T47D (cell line): ENCODE measurements at places on chromosomes 5 and 9.
A peak's percentile ranks its signal among the peaks of the same experiment; 100 is the strongest.

DNA sequence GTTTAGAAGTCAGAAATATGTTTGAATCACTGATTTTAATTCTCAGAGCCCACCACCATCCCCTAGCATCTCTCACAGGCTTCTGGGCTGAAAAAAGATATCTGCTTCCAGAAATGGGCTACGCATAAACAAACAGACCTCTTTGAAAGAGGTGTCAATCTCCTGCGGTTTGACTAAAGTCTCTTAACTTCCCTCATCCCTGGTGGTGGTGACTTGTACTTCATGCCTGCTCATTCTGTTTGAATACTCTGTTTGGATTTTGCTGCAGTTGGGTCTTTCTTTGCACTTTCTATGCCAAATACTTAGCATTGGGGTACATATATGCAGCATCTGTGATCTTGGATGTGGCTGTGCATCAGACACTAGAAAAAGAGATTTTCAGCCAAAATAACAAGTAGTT, 157.2 kb upstream of the ATP10B start:
- no peak for DNase-seq

DNA sequence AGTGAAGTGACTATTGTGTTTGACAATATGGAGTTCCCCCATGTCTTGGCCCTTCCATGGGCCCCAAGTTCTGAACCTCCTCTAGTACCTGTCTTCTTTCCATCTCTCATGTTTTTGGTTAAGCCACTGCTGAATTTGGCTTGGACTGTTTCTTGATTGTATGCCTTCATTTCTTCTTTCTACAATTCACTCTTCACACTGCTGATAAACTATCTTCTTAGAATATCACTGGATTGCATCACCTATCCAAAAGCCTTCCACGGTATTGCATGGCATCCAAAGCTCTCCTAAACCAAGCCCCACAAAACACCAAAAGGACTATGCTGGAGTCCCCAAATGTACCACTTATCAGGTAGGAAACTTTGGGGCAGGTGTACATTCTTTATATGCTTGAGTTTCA, 4.3 kb upstream of the POC5 start:
- DNase-seq = no peak

DNA sequence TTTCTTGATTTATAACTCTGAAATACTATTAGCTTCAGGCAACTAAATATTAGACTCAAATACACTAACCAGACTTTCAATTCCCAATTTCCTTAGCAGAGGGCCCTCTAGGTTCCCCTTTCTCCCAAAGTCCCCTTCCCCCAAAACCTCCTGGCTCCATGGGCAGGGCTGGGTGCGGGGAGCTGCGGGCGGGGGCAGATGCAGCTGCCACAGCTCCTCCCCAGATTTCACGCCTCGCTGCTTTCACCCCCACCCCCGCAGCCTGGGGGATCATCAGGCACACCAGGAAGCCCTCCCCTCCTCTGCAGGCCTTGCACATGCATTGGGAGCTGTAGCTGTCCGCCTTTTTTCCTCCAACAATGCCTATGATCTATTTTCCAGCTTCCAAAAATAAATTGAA, 82.8 kb upstream of the SPATA31C2 start:
- no peak for DNase-seq

DNA sequence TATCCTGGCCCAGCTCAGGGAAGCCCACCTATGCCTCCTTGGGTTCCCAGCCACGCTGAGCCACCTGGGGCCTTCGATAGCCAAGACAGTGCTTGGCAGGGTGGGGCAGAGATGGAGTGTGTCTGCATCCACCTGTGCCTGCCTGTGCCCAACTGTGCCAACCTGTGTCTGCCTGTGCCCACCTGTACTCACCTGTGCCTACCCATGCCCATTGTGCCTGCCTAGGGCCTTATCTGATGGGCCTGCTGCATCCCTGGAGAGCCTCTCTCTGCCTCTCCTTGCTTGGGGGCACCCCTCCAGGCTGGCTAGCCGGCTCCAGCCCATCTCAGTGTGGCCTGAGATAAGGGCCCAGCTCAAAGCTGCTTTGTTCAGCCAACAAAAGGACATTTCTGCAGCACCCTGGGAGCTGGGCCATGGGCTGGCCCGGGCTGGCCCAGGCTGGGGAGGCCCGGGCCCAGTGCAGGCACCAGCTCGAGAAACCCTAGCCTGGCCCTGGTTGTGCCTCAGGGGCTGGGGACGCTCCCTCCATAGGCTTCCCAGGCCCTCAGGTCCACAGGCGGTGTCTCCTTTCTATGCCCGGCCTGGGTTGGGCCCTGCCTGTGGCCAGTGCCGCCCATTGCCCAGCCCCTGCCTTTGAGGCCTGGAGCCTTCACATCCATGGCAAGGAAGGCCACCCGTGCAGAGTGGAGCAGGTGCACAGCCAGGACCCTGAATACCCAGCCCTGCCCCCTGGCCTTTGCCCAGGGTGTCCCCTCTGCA, 37.3 kb upstream of the NOTCH1 start:
- DNase-seq = no peak

DNA sequence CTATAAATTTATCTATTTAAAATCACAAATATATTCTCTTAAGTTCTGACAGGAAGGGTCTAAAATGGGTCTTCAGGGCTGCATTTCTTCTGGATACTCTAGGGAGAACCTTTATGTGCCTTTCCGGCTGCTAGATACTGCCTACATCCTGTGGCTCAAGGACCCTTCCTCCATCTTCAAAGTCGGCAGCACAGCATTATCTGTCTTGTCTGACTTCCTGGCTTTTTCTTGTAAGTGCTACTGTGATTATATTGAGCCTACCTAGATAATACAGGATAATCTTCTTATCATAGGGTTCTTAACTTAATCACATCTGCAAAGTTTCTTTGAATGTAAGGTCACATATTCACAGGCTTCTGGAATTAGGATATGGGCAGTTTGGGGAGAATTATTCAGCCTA, 943.8 kb upstream of the TYRP1 start:
- DNase-seq = no peak

- DNase-seq = no peak
These were observed 258.1 kb downstream of the IRX2 start for GRCh38 chr5:2493356-2493755.

DNA sequence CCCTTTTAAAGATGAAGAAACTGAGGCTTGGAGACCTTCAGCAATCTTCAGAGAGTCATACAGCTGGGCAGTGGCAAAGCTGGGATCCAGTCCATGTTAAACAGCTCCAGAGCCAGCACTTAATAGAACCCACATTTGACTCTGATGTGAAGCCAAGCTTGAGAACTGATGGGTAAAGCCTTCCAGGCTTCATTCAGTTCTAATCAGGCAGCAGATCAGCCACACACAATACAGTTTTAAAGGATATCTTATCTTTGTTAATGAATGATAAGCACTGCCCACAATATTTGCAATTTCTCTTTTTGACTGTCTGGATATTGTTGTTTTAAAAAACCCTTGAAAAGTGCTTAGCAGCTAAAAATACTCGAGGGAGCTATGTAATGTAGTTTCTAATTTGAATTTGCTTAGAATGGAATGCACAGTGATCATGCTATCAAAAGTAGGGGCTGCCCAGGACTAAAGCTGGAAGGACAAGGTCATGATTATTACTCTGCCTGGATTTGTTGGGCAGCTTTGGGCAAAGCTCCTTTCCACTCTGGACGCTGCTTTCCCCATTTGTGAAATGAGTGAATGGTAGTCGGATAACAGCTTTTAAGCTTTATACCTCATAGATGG, 31.3 kb upstream of the HTR4 start:
- DNase-seq = no peak

DNA sequence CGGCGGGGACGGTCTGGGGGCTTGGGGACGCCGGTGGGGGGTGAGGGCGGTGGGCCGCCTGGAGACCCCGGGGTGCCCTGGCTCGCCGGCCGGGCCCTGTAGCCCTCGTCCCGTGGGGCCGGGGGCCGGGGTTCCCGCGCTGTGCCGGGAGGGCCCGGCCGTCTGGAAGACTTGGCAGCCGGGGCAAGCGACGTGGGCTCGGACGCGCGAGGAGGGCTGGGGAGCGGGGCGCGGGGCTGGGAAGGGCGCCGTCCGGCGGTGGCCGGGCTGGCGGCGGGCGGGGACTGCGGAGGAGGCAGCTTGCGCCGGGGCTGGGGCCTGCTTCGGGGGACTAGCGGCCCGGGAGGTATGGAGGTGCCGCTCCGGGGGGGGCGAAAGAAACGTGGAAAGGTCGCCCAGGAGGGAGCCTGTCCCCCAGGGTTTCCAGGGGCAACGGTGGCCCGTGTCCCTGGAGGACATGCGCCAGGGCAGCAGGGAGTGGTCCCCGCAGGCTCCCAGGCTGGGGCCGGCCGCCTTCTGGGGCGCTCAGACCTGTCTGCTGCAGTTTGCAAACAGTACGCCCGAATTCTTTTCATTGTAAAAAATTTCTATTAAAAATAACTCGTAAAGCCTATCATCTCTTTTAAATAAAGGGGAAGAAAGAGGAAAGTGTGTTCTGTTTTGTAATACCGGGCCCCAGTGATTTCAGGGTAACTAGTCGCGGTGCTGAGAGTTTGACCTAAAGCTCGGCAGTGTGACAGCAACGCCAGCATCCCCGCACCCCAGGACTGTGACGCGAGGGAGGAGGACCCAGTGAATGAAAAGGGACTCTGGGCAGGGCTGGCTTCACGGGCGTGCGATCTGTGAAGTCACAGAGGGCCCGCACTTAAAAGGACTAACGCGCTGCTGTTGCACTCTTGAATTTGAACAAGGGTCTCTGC, 752 bp upstream of the ANKH start:
- DNase-seq = no peak

GRCh38 chr9:37752642-37753488, 740 bp upstream of the TRMT10B start:
- no peak for DNase-seq

- no peak for DNase-seq
These were observed 125.4 kb downstream of the PTTG1 start for GRCh38 chr5:160547061-160547460.

DNA sequence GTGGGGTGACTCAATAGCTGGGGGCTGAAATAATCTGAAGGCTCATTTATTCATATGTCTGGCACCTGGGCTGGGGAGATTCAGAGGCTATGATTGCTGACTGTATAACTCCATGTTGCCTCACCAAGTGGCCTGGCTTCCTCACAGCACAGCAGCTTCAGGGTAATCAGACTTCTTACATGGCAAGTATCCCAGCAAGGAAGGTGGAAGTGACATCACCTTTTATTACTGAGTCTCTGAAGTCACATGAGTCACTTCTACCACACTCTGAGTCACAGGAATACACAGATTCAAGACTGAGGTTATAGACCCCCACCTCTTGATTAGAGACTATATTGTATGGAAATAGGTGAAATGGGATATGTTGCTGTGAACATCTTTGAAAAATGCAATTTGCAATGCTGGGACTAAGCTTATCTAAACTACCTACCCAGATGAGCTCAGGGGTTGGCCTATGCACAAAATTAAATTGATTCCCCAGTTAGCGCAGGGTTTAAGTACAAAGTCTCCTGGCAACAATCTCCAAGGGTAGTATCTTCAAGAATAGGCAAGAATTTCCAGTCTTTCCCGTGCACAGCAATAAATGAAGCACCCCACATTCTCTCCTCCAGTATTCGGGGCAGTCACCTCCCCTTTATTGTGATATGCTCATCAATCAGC, 553.1 kb downstream of the LRRC70 start:
- no peak for DNase-seq

GRCh38 chr5:34554641-34555040, 101.5 kb upstream of the RAI14 start:
- DNase-seq = no peak

DNA sequence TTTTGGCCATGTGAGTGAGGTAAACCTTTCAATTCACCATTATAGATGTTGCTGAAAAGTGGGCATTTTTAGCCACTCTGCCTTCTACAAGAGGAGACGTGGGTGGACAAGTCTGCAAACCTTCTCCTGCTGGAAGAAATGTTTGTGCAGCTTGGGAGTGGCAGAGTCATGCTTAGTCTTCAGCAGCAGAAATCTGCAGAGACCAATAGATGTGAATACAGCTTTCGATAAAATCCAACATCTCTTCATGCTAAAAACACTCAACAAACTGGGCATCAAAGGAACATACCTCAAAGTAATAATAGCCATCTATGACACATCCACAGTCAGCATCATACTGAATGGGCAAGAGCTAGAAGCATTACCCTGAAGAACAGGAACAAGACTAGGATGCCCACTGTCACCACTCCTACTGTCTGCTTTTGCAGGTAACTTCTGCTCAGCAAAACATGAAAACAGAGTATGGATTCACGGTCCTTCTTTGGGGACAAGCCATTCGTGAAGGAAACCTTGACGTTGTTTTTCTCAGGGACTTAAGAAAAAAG, 91.3 kb downstream of the RALGPS1 start:
- no peak for DNase-seq

- DNase-seq = no peak
These were observed 3.5 kb downstream of the NXNL2 start for GRCh38 chr9:88538311-88539085.

GRCh38 chr9:75170898-75171360, 82.6 kb downstream of the OSTF1 start:
- no peak for DNase-seq

DNA sequence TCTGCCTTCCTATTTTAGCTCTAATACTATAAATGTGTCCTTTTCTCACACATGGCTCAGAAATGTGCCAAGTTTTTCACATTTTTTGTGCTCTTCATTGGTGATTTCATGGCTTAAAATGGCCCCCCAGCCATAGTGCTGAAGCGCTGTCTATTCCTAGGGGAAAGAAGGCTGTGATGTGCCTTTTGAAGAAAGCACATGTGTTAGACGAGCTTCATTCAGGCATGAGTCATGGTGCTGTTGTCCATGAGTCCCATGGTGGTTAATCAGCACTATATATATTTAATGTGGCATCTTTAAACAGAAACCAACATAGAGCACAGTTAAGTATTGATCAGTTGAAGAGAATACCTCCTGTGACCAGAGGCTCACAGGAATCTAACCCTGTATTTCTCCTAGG, 55.8 kb downstream of the PDE8B start:
- DNase-seq = no peak

- DNase-seq = no peak
These were observed 11.4 kb upstream of the PTGDS start for GRCh38 chr9:136965771-136966484.

GRCh38 chr9:68730570-68731235, 25.7 kb downstream of the PIP5K1B start:
- no peak for DNase-seq

DNA sequence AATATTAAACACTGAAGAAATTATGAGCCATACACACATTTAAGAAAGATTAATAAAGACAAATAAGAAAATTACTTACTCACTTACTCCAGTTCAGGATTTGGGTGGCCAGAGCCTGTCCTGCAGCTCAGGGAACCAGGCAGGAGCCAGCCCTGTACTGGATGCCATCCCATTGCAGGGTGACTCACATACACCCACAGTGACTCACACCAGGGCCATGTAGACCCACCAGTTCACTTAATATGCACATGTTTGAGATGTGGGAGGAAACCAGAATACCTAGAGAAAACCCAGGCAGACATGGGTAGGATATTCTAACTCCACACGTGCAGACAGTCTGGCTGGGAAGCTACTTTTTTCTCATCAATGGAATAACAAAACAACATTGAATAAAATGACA, 49.6 kb upstream of the ADRB2 start:
- peak; percentile 19 for DNase-seq

DNA sequence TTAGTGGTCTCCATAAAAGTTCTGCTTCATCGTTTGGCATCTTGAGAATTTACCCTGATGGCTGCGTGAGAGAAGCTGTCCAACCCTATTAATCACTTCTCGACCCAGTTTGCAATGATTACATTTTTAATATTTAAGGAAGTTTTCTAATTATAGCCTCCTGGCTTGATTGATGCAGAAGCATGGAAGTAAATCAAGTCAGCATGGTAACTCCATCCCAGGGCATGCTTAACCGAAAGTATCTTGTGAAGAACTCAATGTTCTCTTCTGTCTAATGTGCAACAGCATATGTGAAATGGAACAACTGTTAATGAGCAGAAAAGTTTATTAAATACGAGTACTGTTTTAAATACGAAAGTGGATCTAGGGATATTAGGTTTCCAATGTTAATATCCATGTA, 278.9 kb upstream of the CD180 start:
- no peak for DNase-seq
